Activated naive CD8-positive, alpha-beta T cell treated with anti-CD3 and anti-CD28 coated beads, Interleukin-2, amount 10 ng/mL, durations not matched to agents 7 days and 5 days (primary cell): ENCODE measurements at places on chromosomes 3 and 15.
A peak's percentile ranks its signal among the peaks of the same experiment; 100 is the strongest.

- DNase-seq = peak; percentile 16
These were observed 15.8 kb downstream of the APBA2 start for GRCh38 chr15:28901587-28901980.

GRCh38 chr15:63953524-63953923, 92.8 kb downstream of the DAPK2 start:
- DNase-seq = no peak

- no peak for DNase-seq
These were observed 56.8 kb downstream of the CD86 start for GRCh38 chr3:122111974-122112373.

DNA sequence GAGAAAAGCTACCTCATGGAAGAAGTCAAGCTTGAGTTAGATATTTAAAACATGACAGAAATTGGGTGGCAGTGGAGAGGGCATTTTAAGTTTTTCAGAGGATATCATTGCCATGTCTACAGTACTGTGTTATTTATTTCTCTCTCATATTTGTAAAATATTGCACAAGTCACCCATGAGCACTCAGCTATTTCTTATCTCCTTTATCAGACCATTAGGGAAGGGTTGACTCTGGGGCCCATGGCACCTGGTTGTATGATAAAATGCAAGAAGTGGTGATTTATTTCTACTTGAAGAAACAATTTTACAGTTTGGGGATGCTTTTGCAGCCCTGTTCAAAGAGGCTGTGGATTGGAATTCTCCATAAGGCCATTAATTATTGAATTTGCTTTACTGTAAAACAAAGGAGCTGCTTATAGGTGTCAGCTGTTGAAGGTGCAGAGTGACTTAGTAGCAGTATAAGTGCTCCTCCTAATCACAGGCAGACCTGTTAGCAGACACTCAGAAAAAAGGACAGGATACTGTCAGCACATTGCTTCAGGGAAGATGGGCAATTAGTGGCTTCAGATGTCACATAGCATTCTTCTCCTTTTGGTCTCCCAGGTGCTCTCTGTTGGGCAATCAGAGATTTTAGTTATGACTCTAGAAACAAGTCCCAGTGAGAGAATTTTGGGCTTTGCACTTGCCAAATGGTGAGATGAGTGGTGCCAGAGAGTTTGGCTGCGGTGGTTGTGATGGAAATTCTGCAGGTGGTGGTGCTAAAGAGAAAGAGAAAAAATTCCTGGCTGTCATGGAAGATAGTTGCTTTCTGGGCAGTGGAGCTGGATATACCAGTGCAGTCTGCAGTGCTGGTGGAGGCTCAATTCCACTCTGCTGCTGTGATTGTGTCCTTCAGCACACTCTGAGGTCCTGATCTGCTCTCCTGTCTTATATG, 129.7 kb upstream of the ROPN1 start:
- no peak for DNase-seq

DNA sequence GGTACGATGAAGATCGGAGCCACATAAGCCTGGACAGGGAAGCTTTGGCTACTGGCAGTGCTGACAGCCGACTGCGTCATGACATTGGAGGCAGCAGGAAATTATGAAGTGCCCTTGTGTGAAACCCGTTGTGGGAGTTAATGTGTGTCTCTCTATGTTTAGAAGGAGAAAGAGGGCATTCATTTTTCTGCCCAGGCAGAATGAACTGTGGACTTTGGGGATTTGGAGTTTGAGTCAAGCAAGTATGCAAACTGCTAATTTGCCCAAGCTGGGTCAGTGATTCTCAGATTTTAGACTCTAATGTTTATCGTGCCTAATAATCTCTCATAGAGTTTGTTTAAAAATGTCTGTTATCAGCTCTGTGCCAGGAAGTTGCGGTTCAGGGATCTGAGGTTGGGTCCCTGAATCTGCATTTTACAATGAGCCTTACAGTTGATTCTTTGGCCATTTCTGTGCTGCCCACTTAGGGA, 5.6 kb downstream of the CTXND1 start:
- no peak for DNase-seq

DNA sequence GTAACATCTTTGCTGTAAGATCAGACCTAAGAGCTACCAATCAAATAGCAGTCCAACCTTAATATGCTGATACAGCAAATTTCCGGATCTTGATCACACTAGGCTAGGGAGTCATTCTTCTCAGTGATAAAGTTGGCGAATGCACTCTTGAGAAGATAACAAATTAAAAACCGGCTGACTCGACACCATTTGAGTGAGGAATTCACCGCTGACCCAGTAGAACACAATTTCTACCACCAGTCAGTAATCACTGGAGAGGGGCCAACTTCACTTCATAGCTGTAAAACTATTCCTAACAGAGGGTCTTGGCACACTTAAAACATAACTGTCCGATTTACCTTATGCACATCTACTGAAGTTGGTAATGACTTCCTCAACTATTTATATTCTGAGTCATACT, 47.2 kb downstream of the MEIS2 start:
- DNase-seq = no peak

- DNase-seq = no peak
These were observed 11.2 kb upstream of the CAMK1 start for GRCh38 chr3:9780910-9781309.

- DNase-seq = no peak
These were observed 32.8 kb downstream of the ETV5 start for GRCh38 chr3:186075931-186076567.

DNA sequence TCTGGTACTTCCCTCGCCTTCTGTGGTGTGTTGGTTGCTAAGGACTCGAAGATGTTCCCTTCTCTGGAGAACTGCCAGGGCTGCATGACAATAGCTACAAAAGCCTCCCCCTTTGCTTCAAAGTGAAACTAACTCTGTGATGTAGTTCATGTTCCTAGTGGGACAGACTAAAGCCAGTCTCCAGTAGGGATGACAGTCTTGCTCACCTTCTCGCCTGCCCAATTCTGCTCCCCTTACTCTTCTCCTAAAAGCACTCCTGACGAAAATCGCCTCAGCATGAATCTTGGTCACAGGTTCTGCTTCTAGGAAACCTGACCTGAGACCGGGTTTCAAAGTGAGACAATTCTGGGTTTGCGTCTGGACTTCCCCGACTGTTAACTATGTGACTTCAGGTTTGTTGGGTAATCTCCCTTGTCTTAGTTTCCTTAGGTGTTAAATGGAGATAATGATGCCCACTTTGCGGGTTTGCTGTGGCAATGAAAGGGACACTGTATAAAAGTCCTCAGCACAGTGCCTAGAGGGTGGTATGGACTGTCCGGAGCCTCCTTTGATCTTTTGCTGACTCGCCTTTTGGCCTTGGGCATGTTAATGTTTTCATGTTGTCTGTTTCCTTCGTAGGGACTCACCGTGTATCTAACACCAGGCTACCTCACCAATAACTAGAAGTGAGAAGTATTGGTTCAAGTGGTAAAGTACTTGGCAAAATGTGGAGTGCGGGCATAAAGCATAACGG, 24.9 kb upstream of the THRB start:
- no peak for DNase-seq

DNA sequence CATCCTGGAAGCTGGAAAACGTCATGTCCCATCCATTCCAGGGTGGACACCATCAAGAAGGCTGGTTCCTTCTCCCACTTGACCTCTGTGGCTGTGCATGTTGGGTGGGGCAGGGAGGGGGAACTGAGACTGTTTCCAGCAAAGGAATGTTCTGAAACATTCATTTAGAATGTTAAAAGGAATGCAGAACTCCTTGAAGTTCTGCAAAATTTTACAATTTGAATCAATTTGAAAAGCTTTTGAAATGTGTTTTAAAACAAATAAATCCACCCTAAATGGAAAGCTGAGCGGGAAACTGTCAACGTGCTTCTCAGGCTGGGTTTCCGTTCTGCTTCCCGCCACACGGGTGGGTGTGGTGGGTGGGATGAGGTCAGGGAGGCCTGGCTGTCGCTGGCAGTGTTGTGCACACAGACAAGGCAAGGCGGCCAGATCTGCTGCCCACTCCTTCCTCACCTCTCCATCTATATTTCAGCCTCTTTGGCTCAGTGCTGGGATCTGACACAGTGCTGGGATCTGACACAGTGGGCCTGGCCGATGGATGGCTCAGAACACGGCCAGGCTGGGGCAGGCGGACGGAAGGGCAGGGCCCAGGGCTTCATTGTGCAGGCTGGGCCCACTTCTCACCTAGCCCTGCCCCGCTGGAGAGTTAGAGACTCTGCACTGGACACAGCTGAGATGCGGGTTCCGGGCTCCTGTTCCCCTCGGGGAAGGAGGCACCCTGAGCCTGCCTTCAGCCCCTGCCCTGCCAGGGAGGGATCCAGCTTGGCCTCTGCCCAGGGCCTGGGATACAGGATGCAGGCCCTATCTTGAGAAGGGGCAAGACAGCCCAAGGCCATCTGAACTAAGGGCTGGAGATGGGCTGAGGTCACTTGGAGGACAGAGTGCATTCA, 110.4 kb downstream of the TMEM266 start:
- no peak for DNase-seq

GRCh38 chr3:196419386-196419785, 12.8 kb downstream of the UBXN7 start:
- no peak for DNase-seq

DNA sequence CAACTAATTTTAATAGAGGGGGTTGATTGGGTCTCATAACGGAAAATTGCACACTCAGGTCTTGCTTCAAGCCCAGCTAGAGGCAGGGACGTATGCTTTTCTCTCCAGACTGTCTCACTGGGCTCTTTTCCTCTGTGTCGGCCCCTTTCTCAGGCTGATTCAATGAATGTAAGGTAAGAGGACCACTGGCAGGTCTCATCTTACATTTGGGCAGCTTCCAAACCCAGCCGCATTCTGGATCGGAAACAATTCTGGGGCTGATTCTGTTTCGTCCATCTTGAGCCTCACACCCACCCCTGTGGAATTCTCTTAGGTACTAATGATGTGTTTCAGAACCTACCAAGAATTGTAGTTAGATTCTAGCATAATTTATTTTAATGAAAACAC, 40.7 kb downstream of the TMEM212 start:
- no peak for DNase-seq
